ENCODE measurements at places on chromosomes 5 and 9. TPM values are rescaled to one million over a fixed set of nuclear protein-coding genes. Genes with fewer than 3 reads are reported as not detected.

PRXL2C gene
- 30.9 TPM for total RNA-seq

B4GALT7 gene
- total RNA-seq: 26.7 TPM

PLEKHG4B gene
- total RNA-seq: not detected

C5orf58 gene
- not detected for total RNA-seq

PGM5 gene
- 66.7 TPM for total RNA-seq

LIX1 gene
- not detected for total RNA-seq

ZBED3 gene
- 0.81 TPM for total RNA-seq

SLC6A7 gene
- total RNA-seq: not detected
